ENCODE measurements at places on chromosomes 13 and 19.

GRCh38 chr13:46168341-46168740, 13.6 kb downstream of the LCP1 start:
- DNase-seq, result no peak

- DNase-seq, result no peak
Measured at GRCh38 chr13:41383386-41383785, 72.3 kb downstream of the NAA16 start.

- peak; percentile 52 for DNase-seq
Measured at GRCh38 chr19:5588441-5588840, 20.7 kb upstream of the TINCR start.

- DNase-seq, result no peak
Measured at GRCh38 chr19:13176345-13176744, 26.1 kb downstream of the IER2 start.

GRCh38 chr13:29551214-29551613, 44.3 kb downstream of the SLC7A1 start:
- no peak for DNase-seq

GRCh38 chr19:29527500-29528328, 1.9 kb downstream of the VSTM2B start:
- no peak for DNase-seq

- DNase-seq, result no peak
Measured at GRCh38 chr19:16627193-16627927, 644 bp downstream of the MED26 start.

DNA sequence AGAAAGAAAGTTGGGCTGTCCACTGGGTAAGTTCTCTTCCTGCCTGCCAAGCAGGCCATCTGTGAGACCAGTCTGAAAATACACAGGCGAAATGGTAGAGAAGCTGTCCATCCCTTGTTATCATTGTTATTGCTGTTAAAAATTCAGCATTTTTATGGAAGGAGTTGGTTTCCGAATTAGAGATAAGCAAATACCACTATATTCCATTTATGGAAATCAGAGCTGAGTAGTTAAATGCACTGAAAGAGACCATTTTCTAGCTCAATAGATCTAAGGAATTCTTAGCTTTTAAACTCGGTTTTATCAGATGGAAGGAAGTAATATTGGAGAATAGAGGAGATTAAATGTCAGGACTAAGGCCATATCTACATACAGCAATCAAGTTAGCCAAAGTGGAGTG, 40.7 kb downstream of the MZT1 start:
- DNase-seq, result no peak

GRCh38 chr13:26721251-26722121, 39.1 kb downstream of the GPR12 start:
- DNase-seq, result no peak

GRCh38 chr19:15641901-15642491, 1.3 kb downstream of the CYP4F3 start:
- no peak for DNase-seq

Measured in NCI-H446 (cell line).